Gastroesophageal sphincter (tissue), 4 donors: ENCODE measurements at places on chromosomes 7 and 10. TPM values are rescaled to one million over a fixed set of nuclear protein-coding genes. Genes with fewer than 3 reads are reported as not detected.

FKBP6 gene
- not detected for total RNA-seq

DPY19L1 gene
- total RNA-seq = 22.9 TPM

AIFM2 gene
- total RNA-seq = 23.3 TPM

ZNF425 gene
- 6.4 TPM for total RNA-seq

ZNF503 gene
- 53.5 TPM for total RNA-seq

CPN1 gene
- total RNA-seq = not detected

NHLRC2 gene
- 63.9 TPM for total RNA-seq

MKX gene
- 2.3 TPM for total RNA-seq

VWA2 gene
- not detected for total RNA-seq

TWIST1 gene
- total RNA-seq = 35.9 TPM

- ATAC-seq = no peak
Observed at GRCh38 chr7:19114551-19114855, 2.9 kb downstream of the TWIST1 start.

GRCh38 chr10:122699796-122700455 is at the start of gene C10orf120:
Gene C10orf120 (minus strand): TSS chr10:122699846. CDS start chr10:122699790, 56 bp downstream.
- ATAC-seq = no peak

GRCh38 chr10:64159910-64160872 is 639.0 kb downstream of the REEP3 start:
- no peak for ATAC-seq

DNA sequence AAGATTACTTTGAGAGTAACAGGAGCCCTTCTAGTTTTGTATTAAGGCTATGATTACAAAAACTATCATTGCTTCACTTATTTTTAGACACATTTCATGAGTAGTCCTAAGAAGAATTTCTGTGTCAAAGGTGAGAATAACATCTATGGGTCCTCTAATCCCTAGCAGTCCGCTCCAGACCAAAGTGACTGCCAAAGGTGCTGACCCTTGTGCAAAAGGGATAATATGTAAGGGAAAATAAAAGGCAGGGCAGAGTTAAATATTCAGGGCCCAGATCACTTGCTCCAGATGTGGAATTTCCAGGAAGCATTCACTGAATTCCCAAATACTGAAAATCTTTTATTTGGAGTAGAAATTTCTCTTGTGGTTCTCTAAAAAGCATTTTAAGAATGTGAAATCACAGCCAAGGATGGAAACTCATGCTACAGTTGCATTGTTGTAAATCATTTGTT is 29.3 kb downstream of the RHOBTB1 start:
- ATAC-seq = peak; percentile 94

GRCh38 chr10:53052521-53053164 is 280.1 kb upstream of the MBL2 start:
- ATAC-seq = no peak

DNA sequence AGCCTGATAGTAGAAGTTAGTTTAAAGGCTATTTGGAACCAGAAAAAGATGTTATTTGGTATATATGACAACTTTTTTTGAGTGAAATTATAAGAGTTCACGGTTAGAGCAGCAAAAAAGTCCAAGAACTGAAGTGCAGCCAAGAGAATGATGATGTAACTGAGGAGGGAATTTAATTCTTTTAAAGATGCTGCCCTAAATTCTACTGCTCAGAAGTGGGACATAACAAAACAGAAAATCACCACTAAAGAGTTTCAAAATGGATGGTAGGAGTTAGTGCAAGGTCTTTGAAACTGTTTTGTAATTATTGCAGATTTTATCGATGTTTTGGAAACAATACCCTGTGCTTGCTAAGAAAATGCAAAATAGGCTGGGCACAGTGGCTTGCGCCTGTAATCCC is 6.5 kb downstream of the SAMD8 start:
- ATAC-seq = peak; percentile 34

DNA sequence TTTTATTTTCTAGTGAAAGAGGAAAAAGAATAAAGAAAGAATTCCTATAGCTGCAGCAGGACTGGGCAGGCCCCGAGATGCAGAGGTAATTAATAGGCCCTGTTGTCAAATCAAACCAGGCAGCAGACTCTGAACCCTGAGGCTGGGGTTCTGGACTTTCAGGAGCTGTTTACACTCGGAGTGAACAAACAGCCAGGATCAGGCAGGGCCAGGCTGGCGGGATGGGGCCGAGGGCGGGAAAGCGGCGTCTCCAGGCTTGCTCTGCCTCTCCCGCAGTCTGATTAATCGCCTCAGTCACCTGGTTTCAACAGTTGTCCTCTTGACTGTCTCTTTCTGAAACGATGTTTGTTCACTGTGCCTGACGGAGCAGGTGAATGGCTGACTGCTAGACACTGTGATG is 675.4 kb upstream of the FOXK1 start:
- ATAC-seq = no peak

- no peak for ATAC-seq
Observed at GRCh38 chr10:118054383-118054782, 7.6 kb upstream of the RAB11FIP2 start.

GRCh38 chr10:22897371-22897770 is 30.5 kb upstream of the ARMC3 start:
- no peak for ATAC-seq

DNA sequence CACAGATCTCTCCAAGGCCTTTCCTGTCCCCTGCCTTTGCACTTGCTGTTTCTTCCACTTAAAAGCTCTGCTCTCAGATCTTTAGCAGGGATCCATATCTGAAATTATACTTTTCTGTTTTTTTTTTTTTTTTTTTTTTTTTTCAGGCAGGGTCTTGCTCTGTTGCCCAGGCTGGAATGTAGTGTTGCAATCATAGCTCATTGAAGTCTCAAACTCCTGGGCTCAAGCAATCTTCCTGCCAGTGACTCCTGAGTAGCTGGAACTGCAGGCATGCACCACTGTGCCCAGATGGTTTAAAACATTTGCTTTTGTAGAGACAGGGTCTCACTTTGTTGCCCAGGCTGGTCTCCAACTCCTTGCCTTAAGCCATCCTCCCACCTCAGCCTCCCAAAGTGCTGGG is 5.0 kb upstream of the TSPAN15 start:
- no peak for ATAC-seq

GRCh38 chr10:42551582-42552187 is 86.7 kb downstream of the ZNF33B start:
- peak; percentile 1 for ATAC-seq

- ATAC-seq = no peak
Observed at GRCh38 chr10:100183481-100183880, 2.3 kb downstream of the ERLIN1 start.

GRCh38 chr7:4774007-4774406 is 1.4 kb upstream of the AP5Z1 start:
- no peak for ATAC-seq

DNA sequence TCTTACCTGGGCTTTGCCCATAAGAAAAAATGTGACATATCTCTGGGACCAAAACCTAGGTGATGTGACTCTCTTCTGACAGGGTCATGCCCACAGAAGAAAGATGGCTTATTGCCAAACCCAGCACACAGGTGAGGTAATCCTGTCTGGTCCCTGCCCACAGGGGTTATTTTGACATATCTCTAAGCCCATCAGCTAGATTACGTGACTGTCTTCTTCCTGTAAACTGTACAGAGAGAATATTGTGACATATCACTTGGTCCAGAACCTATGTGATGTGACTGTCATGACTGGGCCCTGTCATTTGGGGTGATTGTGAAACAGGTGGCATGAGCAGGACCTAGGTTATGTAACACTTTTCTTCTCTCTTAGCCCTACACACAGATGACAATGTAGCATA is 48.8 kb upstream of the ZNF680 start:
- no peak for ATAC-seq

- ATAC-seq = no peak
Observed at GRCh38 chr7:52691257-52691656, 344.2 kb upstream of the POM121L12 start.
